ENCODE measurements at places on chromosomes 5 and 9.

- no peak for DNase-seq
Measured at GRCh38 chr5:57037355-57037754, 85.4 kb upstream of the MIER3 start.

GRCh38 chr9:107918749-107919148 lies 429.2 kb upstream of the KLF4 start:
- no peak for DNase-seq

GRCh38 chr5:103315455-103315854 lies 56.9 kb downstream of the MACIR start:
- no peak for DNase-seq

GRCh38 chr5:100863739-100864138 lies 39.3 kb downstream of the ST8SIA4 start:
- no peak for DNase-seq
